ENCODE measurements at places on chromosomes 2 and 18.

DNA sequence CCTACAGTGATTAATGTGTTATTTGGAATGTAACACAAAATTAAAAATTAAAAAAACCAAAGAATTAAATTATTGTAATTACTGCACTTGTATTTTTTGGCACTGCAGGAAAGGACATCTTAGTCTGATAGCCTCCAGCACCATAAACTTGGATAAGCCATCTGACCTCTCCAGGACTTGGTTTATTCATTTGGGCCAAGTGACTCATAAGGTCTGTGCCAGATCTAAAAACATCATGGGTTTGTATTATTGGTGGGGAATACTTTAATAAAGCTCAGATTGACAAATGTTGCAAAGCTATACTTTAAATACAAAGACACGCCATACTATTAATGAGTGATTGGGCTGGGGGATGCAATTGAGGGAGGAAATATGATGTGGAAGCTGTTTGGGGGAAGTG, 225.2 kb downstream of the ZNF521 start:
- DNase-seq = no peak
- no peaks in the 10 kb centered on the region for H3K36me3 ChIP-seq
- H3K27me3 ChIP-seq = no peaks in the 10 kb centered on the region
- no peak overlapping the region for H3K4me3 ChIP-seq

DNA sequence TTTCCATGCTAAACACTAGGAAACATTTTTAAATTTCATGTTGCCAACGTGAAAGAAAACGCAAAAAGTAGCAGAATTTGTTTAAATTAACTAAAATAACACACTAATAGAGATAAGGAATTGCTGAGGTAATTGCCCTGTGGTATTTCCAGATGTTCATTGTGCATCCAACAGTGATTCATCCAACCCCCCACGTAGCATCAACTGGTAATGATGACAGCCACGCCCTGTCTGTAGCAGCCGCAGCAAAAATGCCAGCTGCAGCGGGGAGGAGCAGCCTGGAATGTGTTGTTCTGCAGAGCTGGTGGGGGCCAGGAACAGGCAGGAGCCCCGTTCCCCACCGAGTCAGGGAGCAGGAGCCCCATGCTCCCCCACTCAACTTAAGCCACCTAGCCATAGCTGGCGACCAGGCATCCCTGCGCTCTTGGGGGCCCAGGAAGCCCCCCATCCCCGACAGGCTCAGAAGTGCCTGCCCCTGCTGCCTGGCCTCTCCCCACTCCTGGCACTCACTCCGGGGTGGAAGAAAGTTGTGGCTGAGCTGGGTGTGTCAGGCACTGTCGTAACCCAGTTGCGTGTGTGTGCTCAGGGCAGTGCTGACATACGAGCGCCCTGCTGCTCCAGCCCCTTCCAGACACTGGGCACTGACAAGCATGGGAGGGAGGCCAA, 695.1 kb upstream of the ACVR2A start:
- H3K27me3 ChIP-seq = no peaks in the 10 kb centered on the region
- no peaks in the 10 kb centered on the region for H3K36me3 ChIP-seq
- H3K27ac ChIP-seq = no peak overlapping the region

- DNase-seq = no peak
- H3K4me1 ChIP-seq = no peaks in the 10 kb centered on the region
- H3K27me3 ChIP-seq = no peaks in the 10 kb centered on the region
- no peaks in the 10 kb centered on the region for H3K36me3 ChIP-seq
- no peak overlapping the region for H3K27ac ChIP-seq
Measured at GRCh38 chr2:1567556-1568344, 154.5 kb downstream of the TPO start.

DNA sequence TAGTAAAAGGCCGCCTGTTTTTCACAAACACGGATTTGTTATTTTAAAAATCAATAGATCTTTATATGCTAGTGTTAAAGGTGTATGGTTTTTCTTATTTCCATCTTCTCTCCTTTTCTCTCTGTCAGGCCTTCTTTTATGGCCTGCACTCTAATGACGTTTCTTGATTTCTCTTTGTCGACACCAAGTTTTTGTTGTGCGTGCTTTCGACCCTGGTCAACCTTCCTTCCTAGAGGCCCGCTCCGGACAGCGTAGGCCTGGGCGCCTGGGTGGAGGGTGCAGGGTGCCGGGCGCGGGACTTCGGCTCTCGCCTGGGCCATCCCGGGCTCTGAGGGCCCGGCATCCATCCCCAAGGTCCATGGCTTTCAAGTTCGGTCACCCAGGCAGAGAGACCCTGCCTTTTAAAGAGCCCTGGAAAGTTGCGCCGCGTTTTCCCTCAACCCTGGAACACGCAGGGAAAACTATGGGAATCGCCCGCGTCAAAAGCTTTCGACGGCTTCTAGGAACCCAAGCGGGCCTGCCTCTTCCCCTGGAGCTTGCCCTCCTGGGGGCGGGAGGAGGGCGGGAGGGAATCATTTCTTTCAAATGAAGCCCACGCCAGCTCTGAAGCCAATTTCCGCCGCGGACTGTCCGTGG, 4.1 kb upstream of the SATB2 start:
- DNase-seq = no peak
- H3K27ac ChIP-seq = no peak overlapping the region
- no peak overlapping the region for H3K4me3 ChIP-seq
- peaks cover 7% of the 10 kb centered on the region for H3K4me1 ChIP-seq
- peaks cover 29% of the 10 kb centered on the region for H3K27me3 ChIP-seq

DNA sequence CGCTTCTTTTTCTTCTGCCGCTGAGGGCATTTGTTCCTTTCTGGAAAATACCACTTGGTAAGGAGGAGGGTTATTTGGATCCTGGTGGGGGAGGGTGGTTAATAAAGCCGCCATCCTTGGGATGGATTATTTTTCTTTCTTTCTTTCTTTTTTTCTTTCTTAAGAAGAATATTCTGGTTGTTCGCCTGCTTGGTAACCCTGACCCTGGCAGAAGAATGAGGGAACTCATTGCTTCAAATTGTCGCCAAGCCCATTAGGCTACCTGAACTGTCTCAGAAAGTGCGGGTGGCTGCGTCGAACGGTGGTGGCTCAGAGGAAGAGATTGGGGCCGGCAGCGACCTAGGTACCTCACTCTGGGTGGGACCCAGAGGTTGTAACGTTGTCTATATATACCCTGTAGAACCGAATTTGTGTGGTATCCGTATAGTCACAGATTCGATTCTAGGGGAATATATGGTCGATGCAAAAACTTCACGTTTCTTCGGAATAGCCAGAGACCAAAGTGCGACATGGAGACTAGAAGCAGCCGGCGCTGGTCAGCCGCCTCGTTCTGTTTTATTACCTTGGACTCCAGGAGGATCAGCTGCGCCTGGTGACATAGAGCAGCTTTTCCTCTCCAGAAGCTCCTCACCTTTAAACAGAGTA, 1.3 kb upstream of the HOXD4 start:
- no peak overlapping the region for H3K27ac ChIP-seq
- no peak for DNase-seq
- H3K36me3 ChIP-seq = peaks cover 94% of the 10 kb centered on the region

DNA sequence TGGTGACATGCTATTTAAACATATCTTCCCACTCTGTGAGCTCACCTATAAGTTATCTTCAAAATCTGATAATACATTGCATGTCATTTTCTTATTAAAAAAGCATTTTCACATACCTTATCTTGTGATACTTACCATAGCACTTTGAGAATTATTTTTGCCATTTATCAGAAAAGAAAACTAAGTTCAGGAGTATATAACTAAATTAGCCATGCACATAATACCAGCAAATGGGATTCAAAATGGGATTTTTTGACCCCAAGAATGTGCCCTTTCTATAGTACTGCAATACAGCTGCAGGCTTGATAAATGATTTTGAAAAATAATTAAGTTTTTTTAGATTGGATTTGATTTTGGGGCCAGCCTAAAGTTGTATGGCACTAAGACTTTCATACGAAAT, 41.2 kb downstream of the SLC8A1 start:
- H3K4me3 ChIP-seq = no peak overlapping the region
- H3K27ac ChIP-seq = no peak overlapping the region
